ENCODE measurements at places on chromosomes 4 and X.
A peak's percentile ranks its signal among the peaks of the same experiment; 100 is the strongest.

DNA sequence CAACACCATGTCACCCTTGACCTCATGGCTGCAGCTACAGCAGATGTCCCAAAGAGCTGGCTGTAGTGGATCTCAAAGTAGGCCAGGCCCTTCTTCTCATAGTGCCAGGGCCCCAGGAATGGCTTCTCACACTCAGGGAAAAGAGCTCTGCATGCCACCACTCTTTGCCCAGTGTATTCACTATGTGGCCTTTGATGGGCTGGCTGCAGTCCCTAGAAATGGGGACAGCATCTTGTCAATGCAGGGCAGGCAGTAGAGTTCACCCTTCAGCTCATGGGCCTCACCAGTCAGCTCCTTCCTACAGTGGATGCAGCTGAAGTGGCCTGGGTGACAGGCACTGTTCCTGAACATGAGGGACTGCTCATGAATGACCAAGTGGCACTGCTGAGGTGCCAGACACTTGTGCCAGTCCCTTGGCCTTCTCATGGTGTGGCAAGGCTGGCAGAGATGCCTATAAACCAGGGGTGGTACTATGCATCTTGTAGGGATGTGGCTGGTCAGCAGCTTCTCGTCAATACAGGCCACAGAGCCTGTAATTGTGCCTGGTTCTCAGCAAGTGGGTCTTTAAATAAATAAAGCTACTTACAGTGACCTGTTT is 178.9 kb downstream of the ARAP2 start:
- DNase-seq = no peak

DNA sequence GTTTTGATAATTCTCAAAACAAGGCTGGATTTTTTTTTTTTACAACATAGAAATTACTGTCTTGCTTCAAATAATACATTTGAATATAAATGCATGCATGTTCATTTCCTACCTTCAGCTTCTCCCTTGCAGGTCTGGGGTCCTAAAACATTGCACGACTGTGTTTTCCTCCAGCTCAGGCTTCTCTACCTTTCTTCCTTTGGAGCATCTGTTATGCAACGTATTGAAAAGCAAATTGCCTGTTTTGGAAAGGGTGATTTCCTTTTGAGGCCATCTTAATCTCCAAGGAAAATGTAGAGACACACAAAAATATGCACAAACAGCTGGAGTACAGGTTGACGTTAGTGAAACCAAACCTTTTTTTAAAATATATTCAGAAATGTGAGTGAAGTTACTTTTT is 115.6 kb upstream of the TLL1 start:
- DNase-seq = no peak

DNA sequence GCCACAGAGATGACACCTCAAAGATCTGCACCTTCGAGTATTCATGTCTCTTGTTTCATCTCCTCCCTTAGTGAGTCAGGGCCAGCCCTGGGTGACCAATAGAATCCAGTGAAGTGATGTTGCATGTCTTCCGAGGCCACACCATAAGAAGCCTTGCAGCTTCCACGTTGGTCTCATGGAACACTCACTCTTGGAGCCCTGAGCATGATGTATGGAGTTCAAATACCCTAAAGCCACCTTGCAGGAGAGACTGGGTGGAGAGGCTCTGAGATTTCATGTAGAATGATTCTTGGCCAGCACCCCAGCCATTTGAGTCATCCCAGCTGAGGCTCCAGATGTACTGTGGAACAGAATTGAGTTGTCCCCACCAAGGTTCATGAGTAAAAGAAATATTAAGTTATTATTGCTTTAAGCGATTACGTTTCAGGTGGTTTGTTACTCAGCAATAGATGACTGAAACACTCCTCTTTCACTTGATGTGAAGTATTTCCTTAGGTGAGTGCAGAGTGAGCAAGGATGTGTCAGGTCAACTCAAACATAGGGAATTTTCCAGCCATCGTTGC is 5.0 kb upstream of the RP2 start:
- DNase-seq = no peak

- DNase-seq = no peak
Measured at GRCh38 chrX:78506248-78506647, 152.9 kb downstream of the RTL3 start.

DNA sequence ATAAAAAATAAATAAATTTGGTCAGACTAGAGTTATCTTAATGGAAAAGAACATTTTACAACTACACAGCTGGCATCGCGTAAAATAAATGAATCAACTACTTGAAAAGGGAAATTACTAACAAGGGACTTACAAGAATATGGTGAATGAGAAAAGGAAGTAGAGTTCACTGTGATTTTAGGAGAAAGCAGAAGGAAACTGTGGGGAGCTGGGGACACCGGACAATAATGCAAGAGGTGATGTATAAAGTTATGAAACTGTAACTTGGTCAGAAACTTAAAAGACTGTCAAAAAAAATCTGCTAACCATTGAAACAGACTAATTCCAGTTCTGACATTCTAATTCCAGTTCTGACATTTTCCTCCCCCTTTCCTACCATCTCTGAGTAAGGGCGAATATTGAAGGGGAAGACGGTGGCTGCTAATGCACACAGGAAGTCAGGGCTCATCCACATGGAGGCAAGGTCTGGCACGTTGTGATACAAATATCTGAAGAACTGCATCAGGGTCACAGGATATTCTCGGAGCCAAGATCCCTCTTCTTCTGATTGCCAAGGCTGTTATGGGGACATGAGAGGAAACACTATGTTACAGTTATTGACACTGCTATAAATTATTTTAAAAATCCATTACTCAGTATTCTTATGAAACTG is 170.5 kb downstream of the CDS1 start:
- no peak for DNase-seq

DNA sequence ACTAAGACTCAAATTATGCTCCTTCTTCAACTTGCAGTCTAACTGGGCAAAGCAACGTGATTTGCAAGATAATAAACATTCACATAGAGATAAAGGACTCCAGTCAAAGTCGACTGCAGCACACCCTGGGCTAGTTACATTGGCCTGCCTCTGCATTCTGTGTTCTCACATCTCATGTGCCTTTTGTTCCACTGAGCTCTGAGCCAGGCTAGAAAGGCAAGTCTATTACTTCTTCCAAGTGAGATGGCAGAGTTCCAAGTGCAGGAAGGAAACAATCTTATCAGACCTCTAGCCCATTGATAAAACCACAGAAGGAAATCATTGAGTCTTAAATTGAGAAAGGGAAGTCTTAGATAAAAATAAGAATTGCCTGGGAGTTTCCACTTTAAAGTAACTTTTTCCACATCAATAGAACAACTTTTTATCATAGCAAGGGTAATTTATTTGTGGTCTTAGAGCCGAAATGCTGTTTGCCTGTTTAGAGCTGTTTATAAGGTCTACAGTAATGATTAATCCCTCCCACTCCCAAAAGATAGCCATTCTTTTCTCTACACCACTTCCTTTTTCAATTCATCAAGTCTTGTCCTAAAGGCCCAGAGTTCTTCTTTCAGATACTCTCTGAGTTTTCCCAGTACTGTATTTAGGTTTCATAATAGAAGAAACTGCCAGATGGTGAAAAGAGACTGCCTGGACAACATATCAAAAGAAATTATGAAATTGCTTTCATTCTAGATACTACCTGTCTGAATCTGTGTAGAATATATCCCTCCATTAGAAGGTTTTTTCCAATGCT is 200.2 kb downstream of the GUCY2F start:
- DNase-seq = no peak

DNA sequence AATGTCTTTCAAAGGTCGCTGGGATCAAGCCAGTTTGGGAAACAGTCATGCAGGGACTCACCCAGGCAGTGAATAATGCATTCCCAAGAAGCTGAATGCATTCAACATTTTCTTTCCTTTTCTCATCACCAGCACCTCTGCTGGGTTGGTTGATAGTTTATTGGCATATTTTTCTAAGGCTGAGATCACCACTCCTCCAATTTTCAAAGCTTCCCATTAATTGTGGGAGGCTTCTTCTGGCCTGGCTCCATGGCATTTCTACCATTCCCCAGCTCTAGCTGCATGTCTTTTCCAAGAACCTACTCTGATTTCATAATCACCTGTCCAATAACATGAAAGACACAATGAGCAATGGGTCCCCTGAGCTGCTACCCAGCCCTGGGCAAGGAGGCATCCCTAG is 35.8 kb downstream of the CHRDL1 start:
- DNase-seq = no peak

DNA sequence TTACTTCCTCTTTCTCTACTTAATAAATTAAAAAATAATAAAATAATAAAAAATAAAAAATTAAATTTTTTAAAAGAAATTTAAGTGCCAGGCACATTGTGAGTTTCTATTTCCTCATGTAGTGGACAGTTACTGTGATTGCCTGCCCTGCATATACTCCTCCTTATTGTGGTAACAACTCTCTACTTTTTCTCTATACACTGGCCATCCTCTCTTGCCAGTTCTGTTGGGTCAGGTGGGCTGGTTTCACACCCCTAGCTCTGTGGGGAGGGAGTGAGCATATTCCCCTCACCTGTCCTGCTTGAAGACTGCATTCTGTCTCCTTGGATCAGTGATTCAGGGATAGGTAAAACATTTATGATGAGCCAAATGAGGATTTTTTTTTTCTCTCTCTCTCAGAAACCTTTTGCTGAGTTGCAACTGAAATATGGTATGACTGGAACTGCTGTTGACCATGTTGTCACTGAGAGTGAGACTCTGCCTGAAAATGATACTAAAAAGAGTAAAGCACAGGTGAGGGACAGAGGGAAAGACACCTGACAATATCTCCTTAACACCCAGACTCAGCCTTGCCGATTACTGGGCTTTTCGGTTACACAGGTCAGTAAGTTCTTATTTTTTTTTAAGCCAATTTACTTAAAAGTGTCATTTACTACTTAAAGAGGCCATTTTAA is 37.2 kb downstream of the CXXC4 start:
- DNase-seq = no peak

- DNase-seq = no peak
Measured at GRCh38 chrX:42495139-42495538, 282.8 kb downstream of the PPP1R2C start.

DNA sequence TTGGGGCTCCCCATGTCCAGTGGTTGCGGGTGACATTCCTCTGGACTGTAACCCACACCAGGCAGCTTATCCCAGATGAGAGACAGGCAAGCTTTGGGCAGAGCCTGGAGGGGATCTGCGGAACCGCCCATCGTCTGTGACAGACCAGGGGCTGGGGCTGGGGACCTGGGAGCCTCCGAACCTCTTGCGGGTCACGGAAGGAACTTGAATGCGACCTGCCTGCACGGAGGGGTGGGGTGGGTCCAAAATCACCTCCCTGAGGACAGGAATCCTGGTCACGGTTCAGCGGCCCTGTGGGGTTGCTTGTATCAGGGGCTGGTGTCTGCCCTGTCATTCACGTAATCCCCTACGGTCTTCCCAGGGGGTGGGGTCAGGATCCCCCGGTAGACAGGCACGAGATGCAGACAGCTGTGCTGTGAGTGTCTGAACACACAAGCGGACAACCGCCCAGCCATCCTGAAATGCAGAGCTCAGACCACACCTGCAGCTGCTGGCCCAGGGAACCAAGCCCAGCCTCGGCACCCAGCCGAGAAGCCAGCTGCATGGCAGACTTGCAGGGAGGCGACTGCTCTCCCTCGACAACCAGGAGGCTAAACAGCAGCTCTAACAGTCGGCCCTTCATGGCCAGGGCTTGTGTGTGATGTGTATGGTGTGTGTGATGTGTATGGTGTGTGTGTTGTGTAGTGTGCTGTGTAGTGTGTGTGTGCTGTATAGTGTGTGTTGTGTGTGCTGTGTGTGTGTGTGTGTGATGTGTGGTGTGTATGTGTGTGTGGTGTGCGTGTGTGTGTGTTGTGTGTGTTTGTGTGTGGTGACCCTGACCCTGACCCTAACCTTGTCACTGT is 105.9 kb upstream of the ADRA2C start:
- DNase-seq = peak; percentile 17

DNA sequence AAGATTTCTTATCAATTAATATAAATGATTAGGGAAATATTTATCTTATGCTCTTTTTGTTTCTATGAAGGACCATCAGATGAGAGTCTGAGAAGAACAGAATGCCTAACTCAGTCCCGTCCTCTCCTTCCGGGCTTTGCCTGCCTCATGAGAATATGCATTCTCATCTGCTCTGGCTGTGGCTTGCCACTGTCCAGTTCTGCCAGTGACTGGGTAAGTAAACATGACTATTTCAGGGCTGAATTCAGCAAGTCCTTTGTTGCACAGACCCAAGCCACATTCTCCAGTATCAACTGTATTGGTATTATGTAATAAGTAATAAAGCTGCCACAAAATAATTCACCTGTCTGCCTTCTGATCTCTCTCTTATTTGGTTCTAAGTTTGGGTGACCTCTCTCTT is 110.7 kb downstream of the WDFY3 start:
- no peak for DNase-seq

- no peak for DNase-seq
Measured at GRCh38 chrX:21373637-21374162, 518 bp upstream of the CNKSR2 start.

DNA sequence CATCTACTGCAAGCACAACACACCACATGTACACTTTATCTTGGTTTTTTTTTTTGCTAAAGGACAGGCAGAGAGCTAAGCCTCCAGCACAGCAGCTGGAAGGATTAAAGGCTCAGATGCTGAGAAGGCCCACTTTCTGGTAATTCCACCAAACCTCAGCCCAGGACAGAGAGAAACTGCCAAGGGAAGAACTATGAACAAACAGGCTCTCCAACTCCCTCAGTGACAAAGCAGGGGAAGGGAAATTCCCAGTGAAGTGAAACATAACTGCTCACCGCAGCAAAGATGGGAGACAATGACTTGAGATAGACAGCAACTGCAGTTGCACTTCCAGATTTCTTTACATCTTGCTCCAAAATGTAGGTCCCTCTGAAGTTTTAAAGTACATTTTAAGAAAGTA is 4.8 kb downstream of the PROM1 start:
- no peak for DNase-seq

DNA sequence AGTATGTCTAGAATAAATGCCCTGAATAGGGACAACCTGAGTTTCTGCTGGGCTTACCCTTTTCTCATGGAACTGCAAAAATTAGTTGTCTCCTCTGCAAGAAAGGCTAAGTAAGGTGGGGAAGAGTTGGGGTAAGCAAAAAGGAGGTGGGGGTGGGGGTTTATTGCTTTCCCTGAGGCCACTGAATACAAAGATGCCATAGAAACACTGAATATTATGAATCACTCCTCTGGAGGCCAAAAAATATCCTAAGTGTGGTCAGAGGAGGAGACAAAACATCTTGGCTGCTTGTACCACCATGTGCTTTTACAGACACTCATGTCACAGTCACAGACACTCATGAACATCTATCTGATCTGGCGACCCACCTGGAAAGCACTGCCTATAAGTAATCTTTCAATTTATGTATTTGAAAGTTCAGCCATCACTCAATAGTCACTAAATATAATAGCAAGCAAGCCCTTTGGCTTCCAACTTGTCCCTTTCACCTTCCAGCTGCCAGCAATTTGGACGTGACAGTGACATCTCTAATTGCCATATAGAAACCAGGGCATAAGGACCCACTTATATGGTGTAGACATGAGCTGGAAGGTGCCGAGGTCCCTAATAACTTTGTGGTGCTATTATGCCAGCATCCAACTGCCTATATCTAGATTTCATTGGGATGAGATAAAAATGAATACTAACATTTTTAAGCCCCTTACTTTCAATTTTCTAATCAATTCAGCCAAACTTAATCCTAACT is 122.7 kb upstream of the CBR4 start:
- no peak for DNase-seq

Data from NCI-H446 (cell line).